RPMI7951 (cell line): ENCODE measurements at places on chromosomes 3 and 15. TPM values are rescaled to one million over a fixed set of nuclear protein-coding genes. Genes with fewer than 3 reads are reported as not detected.

STRIT1 gene
- total RNA-seq = not detected in 2 replicates

GOLGA8J gene
- total RNA-seq = not detected in 2 replicates

- no peak for DNase-seq
Measured at GRCh38 chr3:10549617-10550230, 44.3 kb upstream of the ATP2B2 start.

NR2F2 gene
- 13.2 and 18.7 TPM in 2 replicates for total RNA-seq

GRCh38 chr3:195384952-195385351, 57.9 kb downstream of the ACAP2 start:
- DNase-seq = no peak

DUOXA2 gene
- total RNA-seq = not detected in 2 replicates

GRCh38 chr15:73258271-73259108, 110.3 kb downstream of the HCN4 start:
- DNase-seq = no peak

DNA sequence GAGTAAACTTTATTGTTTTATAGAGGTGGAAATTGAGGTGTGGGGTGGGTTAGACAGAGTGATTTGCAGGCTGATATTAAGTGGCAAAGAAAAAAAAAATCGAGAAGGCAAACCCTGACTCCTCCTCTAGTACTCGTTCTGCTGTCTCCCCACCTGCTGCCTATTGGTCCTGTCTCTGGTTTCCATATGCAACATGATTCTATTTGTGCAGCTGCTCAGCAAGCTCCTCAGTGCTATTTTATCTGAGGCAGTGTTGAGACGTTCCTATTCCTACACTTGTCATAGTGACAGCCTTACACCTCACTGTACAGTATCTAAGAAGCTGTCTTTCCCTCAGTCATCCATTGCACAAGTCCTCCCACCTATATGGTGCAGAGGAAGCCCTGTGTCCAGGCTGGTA, 45.1 kb downstream of the RSL24D1 start:
- no peak for DNase-seq

GRCh38 chr3:195453236-195453635, 10.4 kb upstream of the ACAP2 start:
- DNase-seq = no peak

GRCh38 chr3:62837145-62837787, 38.0 kb downstream of the CADPS start:
- DNase-seq = no peak

LEKR1 gene
- total RNA-seq = 1.8 and 2.1 TPM in 2 replicates
